ENCODE measurements at places on chromosomes 3 and 15.

- DNase-seq = no peak
Observed at GRCh38 chr3:23797491-23797890, 8.3 kb upstream of the UBE2E1 start.

DNA sequence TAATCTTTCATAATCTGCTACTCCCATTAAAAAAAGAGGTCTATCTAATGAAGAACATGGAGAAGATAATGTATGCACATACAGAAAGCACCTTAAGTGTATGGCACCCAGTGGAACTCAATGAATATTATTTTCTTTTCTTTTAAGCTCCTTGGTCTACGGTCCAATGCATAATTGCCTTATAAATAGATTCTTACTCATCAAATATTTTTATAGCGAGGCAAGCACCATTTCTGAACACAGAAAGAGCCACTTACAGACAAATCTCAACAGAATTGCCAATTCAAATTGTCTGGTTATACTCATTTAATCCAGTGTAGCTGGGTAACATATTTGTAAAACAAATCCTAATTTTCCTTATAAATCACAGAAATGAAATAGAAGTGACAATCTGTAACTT, 6.3 kb downstream of the PDZRN3 start:
- DNase-seq = no peak

DNA sequence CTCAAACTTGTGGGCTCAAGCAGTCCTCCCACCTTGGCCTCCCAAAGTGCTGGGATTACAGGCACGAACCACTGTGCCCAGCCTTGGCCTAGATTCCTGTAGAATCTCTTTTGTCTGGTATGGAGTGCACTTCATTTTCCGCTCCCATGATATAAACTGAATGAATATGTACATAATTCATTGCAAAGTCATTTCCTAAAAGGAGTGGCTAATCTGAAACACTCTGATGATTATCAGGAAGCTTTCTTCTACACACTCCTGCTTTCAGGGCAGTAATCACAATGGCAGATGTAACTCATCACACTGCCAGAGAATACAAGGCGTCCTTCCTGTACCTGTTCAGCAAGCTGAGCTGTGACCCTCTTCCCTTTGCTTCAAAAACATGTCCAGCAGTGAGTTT, 28.6 kb downstream of the RLBP1 start:
- no peak for DNase-seq

GRCh38 chr3:9717563-9717962, 13.9 kb downstream of the CPNE9 start:
- DNase-seq = no peak

DNA sequence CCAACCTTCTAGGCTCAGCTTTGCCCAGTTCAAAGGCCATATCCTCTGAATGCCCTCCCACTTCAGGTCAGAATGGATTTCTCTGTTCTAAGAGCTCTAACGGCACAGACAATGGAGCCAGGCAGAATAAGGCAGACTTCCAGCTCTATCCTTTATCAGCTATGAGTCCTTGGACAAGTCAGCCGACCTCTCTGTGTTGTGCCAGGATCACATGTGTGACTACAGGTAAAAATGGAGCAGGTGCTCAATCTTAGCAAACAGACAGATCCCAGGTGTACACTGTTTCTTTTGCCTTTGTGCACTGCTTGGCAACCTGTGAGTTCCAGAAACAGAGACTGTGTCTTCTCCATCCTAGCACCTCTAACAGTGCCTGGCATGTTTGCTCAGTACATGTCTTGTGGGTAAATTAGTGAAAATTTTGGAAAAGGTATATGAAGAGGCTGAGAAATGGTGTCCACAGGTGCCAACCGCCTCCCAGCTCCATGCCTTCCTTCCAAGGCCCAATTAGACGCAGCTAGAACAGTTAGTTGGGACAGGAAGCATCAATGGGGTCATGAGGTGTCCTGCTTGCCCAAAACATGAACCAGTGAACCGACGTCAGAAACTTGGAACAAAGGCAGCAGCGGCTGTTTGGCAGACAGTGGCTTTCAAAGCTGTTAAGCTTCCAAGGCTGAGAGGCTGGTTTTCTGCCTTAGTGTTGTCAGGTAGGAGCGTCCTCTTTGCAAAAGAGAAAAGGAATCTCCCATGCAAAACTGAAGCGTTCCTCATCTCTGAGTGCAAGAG, 28.7 kb downstream of the TLE3 start:
- no peak for DNase-seq

GRCh38 chr15:90650117-90650955, 66.8 kb upstream of the BLM start:
- no peak for DNase-seq

DNA sequence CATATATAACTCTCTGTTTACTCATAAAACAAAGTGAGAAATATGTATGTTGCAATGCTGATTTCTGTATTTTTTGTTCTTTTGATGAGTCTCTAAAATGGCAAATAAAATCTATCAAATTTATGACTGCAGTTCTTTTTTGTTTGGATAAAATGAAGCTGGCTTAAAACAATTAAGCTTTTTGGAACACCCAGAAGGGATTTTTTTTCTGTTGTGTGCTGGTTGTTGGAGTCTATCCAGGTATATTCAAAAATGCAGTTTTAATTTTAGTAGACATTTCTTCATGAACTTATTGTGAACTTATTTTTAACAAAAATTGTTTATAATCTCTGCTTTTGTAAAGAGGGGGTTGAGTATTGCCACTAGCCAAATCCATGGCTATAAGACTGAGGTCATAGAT, 405.5 kb downstream of the RAP2B start:
- DNase-seq = no peak

DNA sequence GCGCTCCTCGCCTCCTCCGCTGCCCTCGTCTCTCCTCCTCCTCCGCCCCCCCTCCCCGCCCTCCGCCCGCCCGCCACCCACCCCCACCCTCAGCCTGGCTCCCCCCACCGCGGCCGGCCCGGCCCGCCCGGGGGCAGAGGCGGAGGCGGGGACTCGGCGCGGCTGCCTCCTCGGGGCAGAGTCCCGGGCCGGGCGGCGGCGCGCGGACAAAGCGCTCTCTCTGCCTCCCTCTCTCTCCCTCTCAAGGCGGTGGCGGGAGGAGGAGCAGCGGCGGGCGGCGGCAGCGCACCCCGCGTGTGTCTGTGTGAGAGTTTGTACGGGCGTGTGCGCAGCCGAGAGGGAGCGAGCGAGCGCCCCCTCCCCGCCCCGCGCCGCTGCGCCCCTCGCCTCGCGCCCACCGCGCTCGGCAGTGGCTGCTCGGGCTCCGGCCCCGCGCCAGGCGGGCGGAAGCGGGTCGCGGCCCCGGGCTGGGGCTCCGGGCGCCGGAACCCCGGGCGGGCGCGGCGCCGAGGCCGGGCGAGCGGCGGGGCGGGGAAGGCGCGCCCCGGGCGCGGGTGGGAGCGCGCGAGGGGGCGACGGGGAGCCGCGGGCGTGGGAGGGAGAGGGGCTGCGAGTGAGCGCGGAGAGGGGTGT, at the start of gene IGF2BP2:
Gene IGF2BP2 (minus strand): TSS at position 37 of the 633 bp plus-strand sequence. CDS start 82 bp downstream, outside the sequence.
- peak; percentile 65 for DNase-seq

GRCh38 chr15:66630801-66631351, 65.1 kb upstream of the LCTL start:
- peak; percentile 16 for DNase-seq

DNA sequence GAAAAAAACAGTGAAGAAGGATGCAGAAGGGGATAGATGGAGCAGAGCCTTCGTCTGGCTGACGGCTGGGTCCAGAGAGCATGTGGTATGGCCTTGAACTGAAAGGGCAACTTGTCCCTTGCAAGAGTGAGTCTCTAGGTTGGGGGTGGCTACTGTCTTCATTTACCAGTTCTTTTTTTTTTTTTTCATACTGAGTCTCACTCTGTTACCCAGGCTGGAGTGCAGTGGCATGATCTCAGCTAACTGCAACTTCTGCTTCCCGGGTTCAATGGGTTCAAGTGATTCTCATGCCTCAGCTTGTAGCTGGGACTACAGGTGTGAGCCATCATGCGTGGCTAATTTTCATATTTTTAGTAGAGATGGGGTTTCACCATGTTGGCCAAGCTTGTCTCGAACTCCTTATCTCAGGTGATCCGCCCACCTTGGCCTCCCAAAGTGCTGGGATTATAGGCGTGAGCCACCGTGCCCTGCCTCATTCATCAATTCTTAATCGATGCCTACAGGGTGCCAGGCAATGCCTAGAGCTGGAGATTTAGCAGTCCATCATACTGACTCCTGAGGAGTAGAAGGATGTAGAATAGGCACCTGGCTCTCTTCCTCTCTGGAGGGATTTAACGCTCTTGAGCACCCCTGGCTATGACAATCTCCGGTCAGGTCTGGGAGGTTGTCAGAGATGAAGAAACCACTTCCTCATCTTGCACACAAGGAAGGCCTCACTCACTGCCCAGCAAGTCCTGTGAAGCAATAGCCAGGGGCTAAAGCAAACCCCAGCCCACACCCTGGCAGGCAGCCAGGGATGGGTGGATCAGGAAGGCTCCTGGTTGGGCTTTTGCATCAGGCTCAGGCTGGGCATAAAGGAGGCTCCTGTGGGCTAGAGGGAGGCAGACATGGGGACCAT, at the start of gene CAMP:
Gene CAMP (plus strand): TSS at position 880 of the 898 bp plus-strand sequence. CDS start 17 bp downstream, at position 897.
- DNase-seq = no peak

DNA sequence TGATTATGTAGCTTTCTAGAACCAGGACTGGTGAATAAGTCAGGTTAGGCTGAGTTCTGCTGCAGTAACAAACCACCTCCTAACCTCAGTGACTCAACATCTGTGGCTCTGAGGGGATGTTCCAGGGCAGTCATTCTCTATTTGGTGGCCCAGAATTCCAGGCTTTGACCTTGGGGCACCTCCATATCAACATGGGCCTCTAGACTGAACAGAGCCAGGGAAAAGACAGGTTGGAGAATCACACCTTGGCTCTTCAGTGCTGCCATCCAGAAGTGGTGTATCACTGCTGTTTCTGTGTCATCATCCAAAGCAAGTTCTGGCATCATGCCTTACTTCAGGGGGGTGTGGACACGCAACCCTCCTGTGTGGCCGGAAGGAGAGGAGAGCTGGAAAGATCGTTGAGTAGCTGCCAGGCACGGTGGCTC, 15.3 kb downstream of the ZBTB47 start:
- peak; percentile 10 for DNase-seq

DNA sequence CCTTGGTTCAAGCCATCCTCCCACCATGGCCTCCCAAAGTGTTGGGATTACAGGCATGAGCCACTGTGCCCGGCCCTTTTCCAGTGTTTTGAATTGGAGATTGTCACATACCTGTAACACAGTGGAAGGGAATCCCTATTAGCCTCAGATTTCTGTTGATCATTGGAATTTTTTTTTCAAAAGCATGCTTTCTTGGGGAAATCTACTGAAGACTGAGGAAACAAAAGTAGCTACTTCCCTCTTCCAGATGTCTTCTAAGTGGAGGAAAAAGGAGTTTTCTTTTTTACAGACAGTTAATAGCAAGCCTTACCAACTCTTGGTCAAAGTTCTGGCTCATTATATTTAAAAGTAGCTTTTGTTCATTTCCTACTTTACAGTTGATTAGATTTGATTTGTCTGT, 33.7 kb downstream of the CHD2 start:
- no peak for DNase-seq

- no peak for DNase-seq
Observed at GRCh38 chr15:42152196-42152920, 4.1 kb downstream of the PLA2G4F start.

GRCh38 chr15:92709110-92709790, 53.7 kb upstream of the FAM174B start:
- no peak for DNase-seq

GRCh38 chr15:33161209-33161608, 33.3 kb downstream of the FMN1 start:
- DNase-seq = no peak

DNA sequence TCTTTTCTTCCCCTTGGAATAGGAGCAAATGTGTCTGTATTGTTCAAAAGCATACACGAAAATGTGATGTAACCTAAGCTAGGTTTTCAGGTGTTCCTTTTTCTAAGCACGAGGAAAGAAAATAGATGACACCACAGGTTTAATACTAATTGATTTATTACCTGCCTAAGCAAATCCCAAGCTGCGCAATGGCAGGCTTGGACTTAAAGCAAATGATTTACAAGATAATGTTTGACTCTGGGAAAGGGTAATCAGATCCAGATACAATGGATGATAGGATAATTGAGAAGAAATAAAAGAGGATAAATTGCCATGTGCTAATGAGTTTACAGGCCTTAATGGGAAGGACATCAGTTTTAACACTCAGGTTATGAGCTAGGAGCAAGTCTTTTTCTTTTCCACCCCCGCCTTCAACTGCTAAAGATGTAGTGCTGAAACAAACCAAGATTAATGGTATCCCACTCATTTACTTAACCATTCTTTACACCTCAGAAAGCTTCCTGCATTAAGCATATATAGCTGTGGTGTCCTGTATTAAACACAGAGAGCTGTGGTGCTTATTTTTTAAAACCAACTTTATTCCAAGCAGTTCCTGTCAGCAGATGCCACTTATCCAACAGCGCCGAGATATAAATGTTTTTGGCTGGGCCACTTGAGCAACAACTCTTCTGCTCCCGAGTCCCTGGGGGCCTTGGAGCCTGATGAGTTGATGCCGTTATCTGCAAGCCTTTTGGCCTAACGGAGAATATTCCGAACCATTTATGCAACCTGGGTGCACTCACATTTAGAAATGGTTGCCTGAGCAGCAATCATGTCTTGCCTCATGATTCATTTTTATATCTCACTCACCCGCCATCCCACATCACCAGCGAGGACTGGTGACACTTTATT, 205.5 kb downstream of the MECOM start:
- no peak for DNase-seq

- no peak for DNase-seq
Observed at GRCh38 chr3:52021489-52022268, 26.0 kb upstream of the RPL29 start.

DNA sequence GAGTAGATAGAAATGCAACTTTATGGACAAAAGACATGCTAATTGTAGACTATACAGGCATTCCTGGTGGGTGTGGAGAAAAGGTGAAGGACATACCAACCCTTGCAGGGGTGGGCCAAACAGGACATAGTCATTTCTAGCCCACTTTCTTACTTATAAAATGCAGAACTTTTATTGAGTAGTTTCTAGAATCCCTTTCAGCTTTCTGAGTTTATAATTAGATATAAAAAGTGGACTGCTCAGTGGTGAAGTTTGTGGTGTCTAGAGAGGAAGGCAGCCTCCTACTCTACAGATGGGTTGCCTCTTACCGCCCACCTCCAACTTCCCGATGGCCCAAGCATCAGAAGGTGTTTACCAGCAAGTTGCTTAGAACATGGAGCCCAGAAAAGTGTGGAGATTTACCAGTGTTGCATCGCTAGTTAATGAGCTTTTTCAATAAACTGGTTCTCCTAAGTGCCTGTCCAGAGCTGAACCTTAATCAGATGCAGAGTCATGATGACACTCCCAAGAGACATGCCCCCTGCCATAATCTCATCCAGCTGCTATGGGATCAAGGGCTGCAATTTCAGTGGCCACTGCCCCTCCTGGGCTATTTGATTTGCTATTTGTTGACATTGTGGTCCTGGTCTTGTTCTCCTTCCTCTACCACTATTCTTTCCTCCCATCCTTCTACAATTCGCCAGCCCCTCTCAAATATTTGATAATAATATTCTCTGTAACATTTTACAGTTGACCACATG, 77.5 kb upstream of the STRIT1 start:
- DNase-seq = no peak

GRCh38 chr15:96220657-96221056, 109.8 kb upstream of the NR2F2 start:
- no peak for DNase-seq

GRCh38 chr3:15634671-15635070, 33.1 kb downstream of the BTD start:
- DNase-seq = no peak
